ENCODE measurements at places on chromosomes 3 and 15.

DNA sequence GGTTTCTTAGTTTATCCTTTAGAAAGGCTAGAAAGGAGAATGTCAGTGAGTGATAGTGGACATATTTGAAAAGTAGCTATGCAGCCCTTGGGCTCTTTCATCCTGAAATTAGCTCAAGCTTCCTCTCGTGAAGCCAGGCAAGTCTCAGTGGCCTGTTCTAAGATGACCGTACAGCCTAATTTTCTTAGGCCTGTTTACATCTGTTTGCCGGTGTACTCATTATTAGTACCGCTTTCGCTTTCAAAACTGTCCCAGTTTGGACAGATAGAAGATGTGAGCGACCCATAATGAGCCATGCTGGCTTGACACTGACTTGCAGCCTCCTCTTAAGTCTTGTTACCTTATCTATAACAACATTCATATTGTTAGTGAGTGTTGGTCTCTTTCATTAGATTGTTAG lies 5.7 kb upstream of the ARL14 start:
- no peak for DNase-seq

DNA sequence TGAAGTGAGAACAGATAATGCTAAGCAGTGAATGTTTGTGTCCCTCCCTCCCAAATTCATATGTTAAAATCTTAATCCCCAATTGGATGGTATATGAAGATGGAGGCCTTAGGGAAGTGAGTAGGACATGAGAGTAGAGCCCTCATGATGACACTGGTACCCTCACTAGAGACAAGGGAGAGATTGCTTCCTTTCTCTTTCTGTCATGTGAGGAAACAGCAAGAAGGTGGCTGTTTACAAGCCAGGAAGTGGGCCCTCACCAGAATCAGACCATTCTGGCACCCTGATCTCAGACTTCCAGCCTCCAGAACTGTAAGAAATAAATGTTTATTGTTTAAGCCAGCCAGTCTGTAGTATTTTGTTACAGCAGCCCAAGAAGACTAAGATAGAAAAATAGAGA lies 209.5 kb downstream of the SATB1 start:
- no peak for DNase-seq

- DNase-seq: no peak
Observed at GRCh38 chr3:148315756-148316155, 381.9 kb upstream of the AGTR1 start.

- no peak for DNase-seq
Observed at GRCh38 chr15:26864664-26865191, 2.1 kb upstream of the GABRA5 start.

- DNase-seq: no peak
Observed at GRCh38 chr3:49831341-49831740, 17.6 kb upstream of the UBA7 start.

DNA sequence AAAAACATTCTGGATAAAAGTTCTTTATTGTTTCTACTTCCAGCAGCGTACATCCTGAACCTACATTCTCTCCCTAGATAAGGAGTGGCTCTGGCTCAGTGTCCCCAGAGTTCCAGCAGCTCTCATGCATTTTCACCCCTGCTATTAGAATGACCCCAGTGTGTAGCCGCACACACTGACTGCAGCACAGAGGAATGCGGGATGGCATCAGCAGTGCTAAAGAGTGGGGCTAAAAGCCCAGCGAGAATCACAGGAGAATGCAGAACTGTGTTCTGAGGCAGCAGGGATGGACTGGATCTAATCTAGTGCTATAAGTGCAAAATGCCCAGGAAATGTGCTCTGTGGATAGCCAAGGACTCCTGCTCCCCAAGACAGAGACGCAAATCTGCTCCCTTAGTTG lies 66.4 kb upstream of the TJP1 start:
- no peak for DNase-seq

DNA sequence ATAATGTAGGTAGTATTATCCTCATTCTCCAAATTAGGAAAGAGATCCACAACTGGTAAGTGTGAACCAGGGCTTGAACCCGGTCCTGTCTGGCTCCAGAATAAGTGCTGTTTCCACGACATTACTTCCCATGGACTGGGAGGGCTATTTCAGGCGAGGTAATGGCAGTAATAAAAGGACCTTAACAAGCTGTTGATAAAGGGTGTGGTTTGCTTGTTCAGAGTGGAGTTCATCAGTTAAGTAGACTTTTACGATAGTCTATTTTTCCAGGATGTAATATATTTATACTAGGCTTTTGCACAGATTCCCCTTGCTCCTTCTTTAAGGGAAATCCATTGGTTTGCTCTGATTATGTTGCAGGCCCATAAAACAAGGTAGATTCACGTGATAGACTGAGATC lies 88.4 kb upstream of the TNFAIP8L3 start:
- DNase-seq: no peak

DNA sequence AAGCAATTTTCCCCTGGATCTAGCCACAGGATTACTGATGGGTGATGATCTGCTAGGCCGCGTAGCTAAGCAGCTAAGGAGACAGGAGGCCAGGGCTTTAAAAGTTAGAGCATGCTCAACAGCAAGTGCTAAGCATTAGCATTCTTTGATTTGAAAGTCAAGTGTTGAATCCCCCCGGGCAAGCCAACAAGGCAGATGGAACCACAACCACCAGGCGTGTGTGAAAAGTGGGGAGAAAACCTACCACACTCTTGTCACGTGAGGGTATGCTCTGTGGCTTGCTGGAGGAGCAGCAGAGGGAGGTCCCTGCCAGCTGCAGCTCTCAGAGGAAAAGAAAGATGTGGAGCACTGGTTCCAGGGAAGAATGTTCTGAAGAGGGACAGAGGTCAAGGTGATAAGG lies 20.9 kb downstream of the SLC51A start:
- DNase-seq: no peak

DNA sequence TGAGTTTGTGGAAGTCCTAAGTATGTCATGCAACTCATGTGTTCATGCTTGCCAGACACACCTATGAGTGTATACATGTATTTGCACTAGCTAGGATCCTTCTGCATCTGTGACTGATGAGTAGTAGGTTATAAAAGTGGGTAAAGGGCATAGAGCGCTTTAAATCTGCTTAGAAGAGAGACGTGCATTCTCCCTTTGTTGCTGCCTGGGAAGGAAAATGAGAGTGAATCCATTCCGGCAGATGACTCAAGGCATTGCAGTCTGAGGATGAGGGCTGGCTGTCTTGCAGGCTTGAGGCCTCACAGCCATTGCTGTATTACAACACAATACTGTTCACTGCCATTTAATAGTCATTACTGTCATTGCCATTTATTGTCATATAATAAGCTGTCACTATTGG lies 120.8 kb upstream of the UMPS start:
- DNase-seq: no peak

- DNase-seq: no peak
Observed at GRCh38 chr3:144167634-144168033, 196.0 kb downstream of the DIPK2A start.

- DNase-seq: no peak
Observed at GRCh38 chr3:102059145-102059943, 210.0 kb downstream of the NFKBIZ start.

- DNase-seq: no peak
Observed at GRCh38 chr3:30672959-30673358, 66.6 kb downstream of the TGFBR2 start.

- no peak for DNase-seq
Observed at GRCh38 chr3:169759256-169759655, 5.6 kb downstream of the TERC start.

GRCh38 chr15:85353516-85353915 lies 26.9 kb upstream of the AKAP13 start:
- DNase-seq: no peak

GRCh38 chr3:183180110-183180783 lies 17.7 kb upstream of the LAMP3 start:
- no peak for DNase-seq

- DNase-seq: no peak
Observed at GRCh38 chr3:29898171-29898965, 617.5 kb downstream of the RBMS3 start.

All from stimulated activated CD4-positive, alpha-beta T cell treated with anti-CD3 and anti-CD28 coated beads, TNF-alpha, amount 100 ng/mL, for 48 hours (primary cell).